ENCODE measurements at places on chromosomes 5 and 9.

GRCh38 chr5:57524348-57525060 is 41.9 kb upstream of the ACTBL2 start:
- no peaks in the 10 kb centered on the region for H3K4me1 ChIP-seq
- no peak for DNase-seq
- no peaks in the 10 kb centered on the region for H3K27me3 ChIP-seq

DNA sequence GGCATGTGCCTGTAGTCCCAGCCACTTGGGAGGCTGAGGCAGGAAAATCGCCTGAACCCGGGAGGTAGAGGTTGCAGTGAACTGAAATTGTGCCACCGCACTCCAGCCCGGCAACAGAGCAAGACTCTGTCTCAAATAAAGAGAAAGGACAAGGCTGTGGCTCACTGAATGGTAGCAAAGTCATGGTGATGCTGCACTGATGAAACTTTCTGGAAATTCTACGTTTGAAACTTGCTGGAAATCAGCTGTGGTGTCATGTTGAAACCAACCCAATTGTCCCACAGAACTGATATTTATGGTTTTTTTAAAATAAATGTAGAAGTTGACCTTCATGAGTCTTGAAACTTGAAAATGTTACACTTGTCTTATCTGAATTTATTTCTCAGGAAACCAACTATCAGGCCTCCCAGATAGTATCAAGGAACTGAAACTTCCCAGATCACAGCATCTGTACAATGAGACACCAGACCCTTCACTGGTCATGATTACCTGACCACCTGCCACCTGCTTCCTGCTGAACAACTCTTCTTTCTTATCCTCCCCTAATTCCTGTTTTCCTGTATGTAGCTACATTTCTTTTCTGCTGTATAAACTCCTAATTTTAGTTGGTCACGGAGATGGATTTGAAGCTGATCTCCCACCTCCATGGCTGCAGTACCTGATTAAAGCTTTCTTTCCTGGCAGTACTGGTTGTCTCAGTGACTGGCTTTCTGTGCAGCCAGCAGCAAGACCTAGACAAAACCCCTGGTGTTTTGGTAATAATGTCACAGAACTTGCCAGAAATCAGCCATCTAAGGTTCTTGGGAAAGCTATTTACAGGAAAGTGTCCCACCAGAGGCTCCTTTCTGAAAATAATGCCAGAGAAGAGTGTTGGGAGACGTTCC is 5.6 kb upstream of the TBC1D13 start:
- no peaks in the 10 kb centered on the region for H3K27me3 ChIP-seq
- DNase-seq, result no peak
- H3K27ac ChIP-seq, result no peak overlapping the region
- H3K4me3 ChIP-seq, result no peak overlapping the region
- H3K4me1 ChIP-seq, result no peaks in the 10 kb centered on the region

DNA sequence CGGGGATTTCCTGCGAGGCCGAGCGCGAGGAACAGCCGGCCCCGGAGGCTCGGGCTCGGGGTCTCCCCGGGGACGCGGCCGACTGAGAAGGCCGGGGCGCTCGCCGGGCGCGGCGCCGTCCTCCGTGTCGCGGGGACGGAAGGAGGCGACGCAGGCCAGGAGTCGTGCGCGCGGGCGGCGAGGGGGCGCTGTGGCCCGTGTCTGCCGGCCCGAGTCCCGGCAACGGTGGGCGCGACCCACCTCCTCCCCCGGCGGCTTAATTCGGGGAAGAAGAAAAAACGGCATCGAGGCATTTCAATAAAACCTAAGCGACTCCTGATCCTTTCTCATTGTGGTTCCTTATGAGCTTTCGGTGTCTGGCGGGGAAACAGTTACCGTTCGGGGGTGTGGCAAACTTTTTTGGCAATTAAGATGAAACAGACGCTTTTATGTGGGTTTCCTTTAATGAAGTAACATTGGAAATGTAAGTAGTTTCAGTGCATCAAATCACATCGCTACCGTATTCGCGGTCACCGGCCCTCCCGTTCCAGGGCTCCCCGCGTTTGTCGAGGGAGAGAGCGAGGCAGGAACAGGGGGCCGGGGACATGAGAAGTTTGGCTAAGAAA is 3.7 kb upstream of the IRX2 start:
- no peak overlapping the region for H3K4me3 ChIP-seq
- H3K27ac ChIP-seq, result no peak overlapping the region
- H3K27me3 ChIP-seq, result peaks cover 90% of the 10 kb centered on the region
- H3K36me3 ChIP-seq, result no peaks in the 10 kb centered on the region
- peaks cover 13% of the 10 kb centered on the region for H3K4me1 ChIP-seq
- no peak for DNase-seq

- DNase-seq, result no peak
- no peaks in the 10 kb centered on the region for H3K27me3 ChIP-seq
- H3K4me3 ChIP-seq, result no peak overlapping the region
- no peak overlapping the region for H3K27ac ChIP-seq
These were observed 2.1 kb downstream of the SPATA31E1 start for GRCh38 chr9:87884578-87885459.

DNA sequence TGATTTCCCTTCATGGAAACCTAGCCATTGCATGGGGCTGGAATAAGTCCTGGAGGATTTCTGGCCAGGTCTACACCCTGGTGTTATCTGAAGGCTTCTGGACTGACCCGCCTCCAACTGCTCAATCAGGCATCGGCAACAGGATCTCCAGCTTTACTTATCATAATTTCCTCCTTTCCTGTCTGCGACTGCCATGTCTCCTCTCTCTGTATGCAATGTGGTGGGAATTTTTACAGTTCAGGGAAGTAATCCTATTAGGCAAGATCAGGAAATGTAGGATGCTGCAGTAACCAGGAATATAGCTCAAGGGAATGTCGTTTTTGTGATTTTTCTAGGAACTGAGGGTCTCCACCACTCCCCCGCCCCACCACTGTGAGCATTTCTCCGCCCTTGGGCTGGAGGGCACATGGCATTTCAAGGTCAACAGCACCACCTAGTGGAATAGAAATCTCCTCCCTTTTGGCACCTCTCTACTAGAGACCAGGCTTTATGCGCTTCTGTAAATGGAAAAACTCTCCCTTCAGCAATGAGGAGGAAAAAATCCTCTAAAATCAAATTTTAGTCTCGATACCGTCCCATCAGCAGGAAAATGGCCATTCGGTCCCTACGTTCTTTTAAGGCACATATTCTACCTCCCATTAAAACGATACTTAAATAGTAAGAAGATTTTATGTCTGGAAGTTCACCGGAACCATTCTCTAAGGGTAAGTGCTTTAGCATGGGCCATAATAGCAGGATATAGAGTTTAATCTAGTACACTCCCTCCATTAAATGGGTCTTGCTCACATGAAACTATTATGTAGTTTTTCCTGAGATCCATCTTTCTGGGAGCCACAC is 93.0 kb downstream of the YTHDC2 start:
- H3K4me3 ChIP-seq, result no peak overlapping the region
- peak; percentile 64 for DNase-seq
- no peak overlapping the region for H3K27ac ChIP-seq
- H3K36me3 ChIP-seq, result no peaks in the 10 kb centered on the region
- no peaks in the 10 kb centered on the region for H3K27me3 ChIP-seq

- peak; percentile 81 for DNase-seq
- H3K27ac ChIP-seq, result peak overlapping the region; percentile 51
- H3K27me3 ChIP-seq, result no peaks in the 10 kb centered on the region
- no peaks in the 10 kb centered on the region for H3K4me1 ChIP-seq
- H3K4me3 ChIP-seq, result no peak overlapping the region
These were observed 48.2 kb upstream of the RPL26L1 start for GRCh38 chr5:172910828-172911627.

DNA sequence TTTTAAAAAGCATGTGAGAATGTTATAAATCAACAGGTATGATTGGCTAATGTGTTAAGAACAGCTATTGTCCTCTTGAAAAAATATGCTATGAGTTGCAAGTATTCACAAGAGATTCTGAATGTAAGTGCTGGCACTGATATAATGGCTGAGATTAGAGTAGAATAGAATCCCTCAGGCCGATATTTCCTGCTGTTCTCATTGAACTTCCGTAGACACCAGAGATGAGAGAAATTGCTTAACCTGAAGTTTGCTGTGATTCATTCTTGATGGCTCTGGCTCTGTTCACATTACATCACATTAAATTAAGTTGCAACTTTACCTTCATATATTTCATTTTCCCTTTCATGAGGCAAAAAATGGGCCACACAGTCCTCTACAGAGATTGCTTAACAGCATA is 114.5 kb downstream of the BAAT start:
- H3K27me3 ChIP-seq, result no peaks in the 10 kb centered on the region
- no peak overlapping the region for H3K4me3 ChIP-seq
- DNase-seq, result no peak
- H3K27ac ChIP-seq, result no peak overlapping the region
- no peaks in the 10 kb centered on the region for H3K4me1 ChIP-seq

DNA sequence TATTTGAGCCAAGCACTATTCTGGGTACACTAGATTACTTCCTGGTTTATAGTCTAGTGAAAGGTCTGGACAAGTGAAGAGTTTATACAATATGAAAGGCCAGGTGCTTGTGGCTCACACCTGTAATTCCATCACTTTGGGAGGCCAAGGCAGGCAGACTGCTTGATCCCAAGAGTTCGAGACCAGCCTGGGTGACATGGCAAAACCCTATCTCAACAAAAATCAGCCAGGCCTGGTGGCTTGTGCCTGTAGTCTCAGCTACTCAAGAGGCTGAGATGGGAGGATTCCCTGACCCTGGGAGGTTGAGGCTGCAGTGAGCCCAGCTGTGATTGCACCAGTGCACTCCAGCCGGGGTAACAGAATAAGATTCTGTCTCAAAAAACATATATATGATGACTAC is 9.5 kb upstream of the TXNDC15 start:
- H3K4me3 ChIP-seq, result no peak overlapping the region
- peaks cover 31% of the 10 kb centered on the region for H3K36me3 ChIP-seq
- no peaks in the 10 kb centered on the region for H3K27me3 ChIP-seq
- H3K4me1 ChIP-seq, result no peaks in the 10 kb centered on the region
- no peak for DNase-seq
